ENCODE measurements at places on chromosomes 12 and 14.

DNA sequence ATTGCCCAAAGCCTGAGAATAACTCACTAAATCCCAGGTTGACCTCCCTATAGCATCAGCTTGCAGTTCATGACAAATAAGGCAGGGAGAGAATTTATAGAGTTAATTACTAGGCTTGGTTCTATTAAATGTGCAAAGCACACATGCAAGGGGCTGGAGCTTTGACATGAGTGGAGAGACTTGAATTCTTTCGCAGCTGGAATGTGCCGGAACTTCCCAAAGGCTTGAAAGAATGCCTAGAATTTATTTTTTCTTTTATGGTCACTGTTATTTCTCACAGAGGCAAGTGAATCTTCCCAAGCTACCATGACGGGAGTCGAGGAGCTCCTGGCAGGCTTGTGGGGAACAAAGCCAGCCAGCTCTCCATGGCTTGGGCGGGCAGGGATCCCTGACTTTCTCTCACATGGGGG is 95.5 kb upstream of the USP44 start:
- DNase-seq = no peak

- DNase-seq = no peak
Observed at GRCh38 chr12:46065412-46066166, 75.2 kb upstream of the SCAF11 start.

DNA sequence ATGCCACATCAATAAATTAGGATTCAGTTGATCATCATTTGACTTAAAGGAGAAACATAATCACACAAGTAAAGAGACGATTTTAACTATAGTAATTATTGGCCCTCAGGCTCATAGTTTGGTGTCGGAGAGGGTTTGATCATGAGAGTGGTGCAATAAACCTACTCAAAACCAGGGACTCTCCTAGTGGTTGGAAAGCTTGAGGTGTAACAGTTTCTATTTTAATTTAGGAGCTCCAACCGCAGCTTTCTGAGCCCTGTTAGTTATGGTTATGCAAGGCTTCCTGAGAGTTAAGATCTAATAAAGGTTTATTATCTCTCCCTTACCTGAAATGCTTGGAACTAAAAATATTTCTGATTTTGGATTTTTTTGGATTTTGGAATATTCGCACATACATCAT is 36.4 kb downstream of the TMTC2 start:
- no peak for DNase-seq

DNA sequence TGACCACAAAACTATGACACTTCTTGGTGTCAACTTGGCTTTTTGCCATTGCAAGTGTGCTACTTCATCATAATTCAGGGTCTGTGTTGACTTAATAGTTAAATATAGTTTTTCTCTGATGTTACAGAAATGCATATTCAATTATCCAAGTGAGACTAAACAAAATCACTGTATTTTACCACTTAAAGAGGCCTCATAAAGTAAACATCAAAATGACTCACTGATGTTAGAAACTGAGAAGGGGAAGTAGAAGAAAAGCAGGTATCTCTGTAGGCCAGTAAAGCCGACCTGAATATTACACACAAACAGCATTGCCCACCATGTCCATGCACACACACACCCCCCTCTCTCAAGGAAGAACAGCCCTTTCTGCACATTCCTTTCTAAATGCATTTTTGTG is 55.4 kb downstream of the RPAP3 start:
- DNase-seq = no peak

DNA sequence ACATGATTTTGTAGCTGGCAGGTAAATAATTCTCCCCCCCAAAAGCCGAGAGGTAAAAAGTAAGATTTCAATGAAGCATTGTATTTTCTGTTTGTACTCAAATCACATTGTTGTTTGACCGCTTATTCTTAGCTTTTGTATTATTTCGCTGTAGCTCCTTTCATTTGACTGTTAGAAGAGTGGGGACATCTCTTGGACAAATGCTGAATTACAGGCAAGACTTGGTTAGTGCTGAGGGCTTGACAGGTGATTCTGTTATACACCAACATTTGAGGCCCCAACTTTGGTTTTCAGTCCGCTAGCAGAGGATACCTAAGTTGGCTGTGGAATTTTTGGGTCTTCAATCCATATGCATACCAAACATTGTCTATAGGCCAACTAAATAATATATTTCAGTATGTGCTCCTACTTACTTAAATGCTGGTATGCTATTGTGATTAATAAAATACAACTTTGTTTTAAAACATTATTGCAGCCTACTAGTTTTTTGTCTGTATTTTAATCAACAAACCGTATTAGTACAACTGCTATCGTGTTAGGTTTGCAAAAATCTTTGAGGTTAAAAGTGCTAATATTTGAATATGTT is 102.2 kb downstream of the ERC1 start:
- DNase-seq = no peak

DNA sequence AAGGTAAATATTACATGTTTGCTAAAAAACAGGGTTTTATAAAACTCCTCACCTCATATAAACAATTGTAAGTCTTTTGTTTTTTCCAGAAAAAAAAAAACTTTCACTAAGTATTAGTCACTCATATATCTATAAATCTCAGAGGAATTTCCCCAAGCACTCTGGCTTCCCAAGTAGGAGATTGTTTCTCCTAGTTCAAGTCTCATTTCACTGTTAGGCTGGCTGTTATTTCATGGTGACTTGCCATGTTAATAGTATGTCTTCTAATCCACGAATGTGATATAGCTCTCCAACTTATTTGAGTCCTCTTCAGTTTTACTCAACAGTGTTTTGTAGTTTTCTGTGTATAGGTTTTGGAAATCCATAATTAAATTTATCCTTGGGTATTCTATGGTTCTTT is 61.6 kb downstream of the CAPZA3 start:
- DNase-seq = no peak

GRCh38 chr14:91065266-91065665 is 4.8 kb upstream of the RPS6KA5 start:
- no peak for DNase-seq

- DNase-seq = no peak
Observed at GRCh38 chr14:54818201-54819133, 84.2 kb downstream of the GCH1 start.

DNA sequence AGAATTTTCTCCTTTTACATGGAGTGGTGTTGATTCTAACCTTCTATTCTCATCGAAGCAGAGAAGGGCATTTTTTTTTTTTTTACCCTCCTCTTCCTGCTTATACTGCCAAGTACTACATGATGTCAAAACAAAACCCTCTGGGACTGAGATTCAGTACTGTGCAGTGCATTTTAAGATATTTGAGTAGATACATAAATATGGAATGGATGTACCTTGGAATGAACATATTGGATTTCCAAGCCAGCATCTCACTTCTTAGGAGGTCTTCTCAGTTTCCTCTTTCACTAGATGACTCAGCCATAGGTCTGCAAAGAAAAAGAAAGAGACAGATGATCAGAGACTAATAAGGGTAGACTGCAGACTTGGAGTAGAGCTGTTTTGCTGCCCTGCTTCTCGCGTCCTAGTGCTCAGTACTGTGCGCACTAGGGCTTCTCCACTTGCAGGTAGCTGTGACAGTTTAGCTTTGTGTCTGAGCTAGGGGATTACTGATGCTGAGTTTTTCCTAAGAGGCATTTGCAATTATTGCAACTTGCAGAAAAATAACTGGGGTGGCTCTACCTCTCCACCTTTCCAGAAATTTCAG is 20.4 kb downstream of the TPH2 start:
- no peak for DNase-seq

DNA sequence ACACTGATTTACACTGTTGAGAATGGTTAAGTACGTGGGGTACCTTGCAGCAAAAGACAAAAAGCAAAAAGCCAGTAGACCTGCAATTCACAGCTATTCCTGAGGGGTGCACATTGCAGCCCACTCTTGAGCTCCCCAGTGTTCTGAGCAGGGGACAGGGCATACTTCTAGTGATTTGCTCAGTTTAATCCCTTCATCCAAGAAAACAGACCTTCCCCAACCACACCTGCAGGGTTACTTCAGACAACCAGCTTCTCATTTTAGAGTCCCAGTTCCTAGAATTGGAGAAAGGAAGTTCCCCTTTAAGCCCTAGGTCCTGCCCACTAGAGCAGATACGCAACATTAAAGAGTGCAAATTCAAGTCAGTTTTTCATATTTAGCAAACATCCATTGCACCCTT is 3.6 kb upstream of the WSB2 start:
- DNase-seq = no peak

GRCh38 chr12:100404769-100405407 is 48.0 kb downstream of the SLC17A8 start:
- no peak for DNase-seq

DNA sequence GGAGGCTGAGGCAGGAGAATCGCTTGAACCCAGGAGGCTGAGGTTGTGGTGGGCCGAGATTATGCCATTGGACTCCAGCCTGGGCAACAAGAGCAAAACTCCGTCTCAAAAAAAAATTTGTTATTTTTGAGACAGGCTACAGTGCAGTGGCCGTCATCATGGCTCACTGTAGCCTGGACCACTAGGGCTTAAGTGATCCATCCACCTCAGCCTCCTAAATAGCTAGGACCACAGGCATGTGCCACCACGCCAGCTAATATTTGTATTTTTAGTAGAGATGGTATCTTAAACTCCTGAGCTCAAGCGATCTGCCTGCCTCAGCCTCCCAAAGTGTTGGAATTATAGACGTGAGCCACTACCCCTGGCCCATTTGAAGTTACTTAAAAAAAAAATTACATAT is 966 bp upstream of the PCBP2 start:
- no peak for DNase-seq

- DNase-seq = peak; percentile 49
Observed at GRCh38 chr12:109775172-109775881, 57.9 kb downstream of the TRPV4 start.

GRCh38 chr12:32444895-32445294 is 45.5 kb downstream of the FGD4 start:
- no peak for DNase-seq

DNA sequence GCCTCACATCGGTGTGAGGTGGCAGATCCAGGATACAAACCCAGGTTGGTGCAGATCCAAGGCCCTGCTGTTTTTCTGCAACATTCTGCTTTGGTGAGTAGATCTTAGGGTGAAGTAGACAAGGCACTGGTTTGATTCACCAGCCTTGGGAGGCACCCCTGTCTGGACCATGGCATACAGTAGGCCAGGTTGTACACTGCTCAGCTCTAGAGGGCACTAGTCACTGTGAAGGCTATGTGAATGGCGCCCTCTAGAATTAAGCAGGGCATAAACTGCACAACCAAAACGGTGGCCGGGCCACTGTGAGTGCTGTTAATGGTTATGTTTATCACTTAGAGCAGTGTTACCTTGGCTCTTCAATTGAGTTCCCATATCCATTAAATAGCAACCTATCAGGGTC is 280.6 kb upstream of the PWP1 start:
- no peak for DNase-seq

DNA sequence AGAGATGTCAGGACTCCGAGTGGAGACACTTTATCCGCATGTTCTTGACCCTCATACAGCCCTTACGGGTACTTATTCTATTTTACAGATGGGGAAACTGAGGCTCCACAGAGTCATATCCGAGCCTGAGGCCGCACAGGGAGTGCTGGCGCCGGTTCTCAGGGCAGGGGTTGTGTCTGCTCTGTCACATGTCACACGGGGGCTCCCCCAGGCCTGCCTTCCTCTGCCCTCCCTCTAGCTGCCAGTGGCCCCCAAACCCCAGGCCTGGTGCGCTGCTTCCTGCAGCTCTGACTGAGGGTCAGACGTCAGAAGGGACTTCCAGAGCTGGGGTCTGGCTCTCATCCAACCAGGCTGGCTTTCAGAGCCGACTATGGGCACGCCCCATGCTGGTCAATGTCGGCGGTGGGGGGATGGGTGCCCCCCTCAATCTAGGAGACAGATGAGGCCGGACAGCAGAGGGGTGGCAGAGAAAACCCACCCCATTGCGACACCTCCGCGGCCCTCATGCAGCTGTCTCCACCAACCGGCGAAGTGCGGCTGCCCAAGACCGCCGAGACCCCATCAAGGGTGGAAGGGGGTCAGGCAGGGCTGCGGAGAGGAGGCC is 811 bp upstream of the INF2 start:
- no peak for DNase-seq

GRCh38 chr14:99202516-99202915 is 69.5 kb downstream of the BCL11B start:
- DNase-seq = no peak

- no peak for DNase-seq
Observed at GRCh38 chr12:111439657-111440151, 34.0 kb downstream of the SH2B3 start.

DNA sequence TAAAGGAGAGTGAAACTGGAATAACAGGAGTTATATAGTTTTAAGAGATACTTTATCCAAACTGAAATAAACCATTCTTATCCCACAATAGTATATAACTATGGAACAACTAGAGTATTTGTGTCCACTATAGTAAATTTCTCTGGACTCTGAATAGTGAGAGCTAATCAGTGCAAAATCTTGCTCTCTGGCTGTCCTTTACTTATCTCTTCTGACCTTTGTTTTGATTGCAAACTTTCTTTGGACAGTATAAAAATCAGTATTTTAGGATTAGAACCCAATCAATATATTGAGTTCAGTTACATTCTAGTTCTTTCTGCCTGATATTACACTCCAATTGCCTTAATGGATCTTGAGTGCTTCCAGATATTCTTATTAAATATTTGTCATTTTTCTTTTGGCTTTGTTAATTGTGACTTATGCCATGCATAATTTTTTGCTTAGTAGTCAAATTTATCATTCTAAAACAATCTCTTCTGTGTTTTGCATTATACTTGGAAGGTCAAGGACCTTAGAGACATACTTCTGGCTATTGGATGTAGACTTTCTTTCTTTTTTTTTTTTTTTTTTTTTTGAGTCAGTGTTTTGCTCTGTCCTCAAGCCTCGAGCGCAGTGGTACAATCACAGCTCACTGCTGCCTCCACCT is 89.9 kb upstream of the AMN1 start:
- DNase-seq = no peak

DNA sequence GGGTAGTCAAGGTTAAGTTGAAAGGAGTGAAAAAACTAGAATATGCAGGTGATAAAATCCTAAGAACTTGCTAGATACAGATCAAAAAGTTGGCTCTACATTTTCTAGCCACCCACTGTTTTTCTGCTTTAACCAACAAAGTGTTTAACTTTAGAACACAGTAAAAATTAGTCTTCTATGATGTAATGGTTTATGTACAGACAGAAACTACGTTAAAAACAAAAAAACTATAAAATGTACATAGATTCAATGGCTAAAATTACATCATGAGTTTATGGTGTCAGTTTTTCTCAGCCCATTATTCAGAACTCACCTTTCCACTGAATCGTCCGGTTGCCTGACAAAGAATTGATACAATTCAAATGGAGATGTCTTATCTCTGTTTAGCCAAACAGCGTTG is 2.1 kb downstream of the YARS2 start:
- DNase-seq = no peak

DNA sequence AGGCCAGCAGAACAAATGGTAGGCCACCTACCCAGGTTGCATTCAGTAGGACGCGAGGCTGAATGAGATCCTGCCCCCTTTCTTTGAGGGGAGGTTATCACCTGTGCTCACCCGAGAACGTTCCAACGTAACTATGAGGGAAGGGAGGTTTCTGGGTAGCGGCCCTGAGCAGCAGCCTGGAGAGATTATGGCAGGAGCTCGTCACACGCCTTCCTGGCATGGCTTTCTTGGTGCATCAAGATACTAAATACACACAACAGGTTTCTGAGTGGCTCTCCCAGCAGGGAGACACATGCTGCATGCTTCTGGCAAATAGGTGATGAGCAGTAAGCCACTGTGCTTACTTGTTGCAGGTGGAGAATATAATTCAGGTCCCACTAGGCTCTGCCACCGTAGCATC is 147.7 kb downstream of the CALM1 start:
- no peak for DNase-seq

Measured in T-helper 17 cell (primary cell).